ENCODE measurements at places on chromosomes 3 and 15. TPM values are rescaled to one million over a fixed set of nuclear protein-coding genes. Genes with fewer than 3 reads are reported as not detected.

Gene FGF7
- 369 TPM for total RNA-seq

- no peak for DNase-seq
Measured at GRCh38 chr15:73165844-73166243, 113.6 kb downstream of the NEO1 start.

GRCh38 chr3:79551997-79552396, 215.8 kb downstream of the ROBO1 start:
- no peak for DNase-seq

- no peak for DNase-seq
Measured at GRCh38 chr3:154684440-154684839, 254.4 kb upstream of the GPR149 start.

GRCh38 chr3:132596816-132597433, at the start of gene ACKR4:
Gene ACKR4, plus strand, starts transcription at chr3:132597270. Its CDS starts 3,128 bp downstream, at chr3:132600398.
- DNase-seq = no peak

Gene KLHL25
- total RNA-seq = 4.3 TPM

- DNase-seq = no peak
Measured at GRCh38 chr15:68525815-68526214, 53.0 kb upstream of the CORO2B start.

DNA sequence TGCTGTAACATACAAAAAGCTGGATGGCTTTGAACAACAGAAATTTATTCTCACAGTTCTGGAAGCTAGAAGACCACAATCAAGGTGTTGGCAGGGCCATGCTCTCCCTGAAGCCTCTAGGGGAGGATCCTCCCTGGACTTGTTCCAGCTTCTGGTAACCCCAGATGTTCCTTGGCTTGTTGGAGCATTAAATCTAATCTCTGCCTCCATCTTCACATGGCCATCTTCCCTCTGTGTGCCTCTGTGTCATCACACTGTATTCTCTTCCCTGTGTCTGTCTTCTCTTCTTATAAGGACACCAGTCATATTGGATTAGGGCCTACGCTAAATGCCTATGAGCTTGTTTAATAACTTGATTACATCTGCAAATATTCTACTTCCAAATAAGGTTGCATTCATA, 109.5 kb downstream of the STAG1 start:
- no peak for DNase-seq

- peak; percentile 35 for DNase-seq
Measured at GRCh38 chr3:195580744-195581443, 2.8 kb downstream of the APOD start.

Gene ABHD5
- 14.8 TPM for total RNA-seq

GRCh38 chr3:41575724-41576123, 376.4 kb downstream of the CTNNB1 start:
- DNase-seq = no peak

DNA sequence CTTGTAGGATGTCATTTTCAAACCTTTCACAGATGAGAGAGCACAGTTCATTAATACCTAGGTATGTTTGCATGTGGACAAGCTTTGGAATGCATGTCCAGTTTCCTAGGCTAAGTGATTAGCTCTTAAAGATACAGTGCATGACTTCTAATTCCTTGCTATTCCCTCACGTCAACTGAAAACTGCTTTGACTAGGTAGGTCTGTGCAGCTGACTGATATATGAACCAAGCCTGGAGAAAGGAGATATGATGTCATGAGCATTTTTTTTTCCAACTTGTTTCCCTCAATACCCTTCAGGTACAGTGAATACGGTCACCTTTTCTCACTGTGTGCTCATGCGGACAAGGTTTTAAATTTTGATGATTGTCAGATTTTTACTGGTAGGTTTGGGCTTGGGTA, 41.6 kb upstream of the TASOR start:
- DNase-seq = no peak

DNA sequence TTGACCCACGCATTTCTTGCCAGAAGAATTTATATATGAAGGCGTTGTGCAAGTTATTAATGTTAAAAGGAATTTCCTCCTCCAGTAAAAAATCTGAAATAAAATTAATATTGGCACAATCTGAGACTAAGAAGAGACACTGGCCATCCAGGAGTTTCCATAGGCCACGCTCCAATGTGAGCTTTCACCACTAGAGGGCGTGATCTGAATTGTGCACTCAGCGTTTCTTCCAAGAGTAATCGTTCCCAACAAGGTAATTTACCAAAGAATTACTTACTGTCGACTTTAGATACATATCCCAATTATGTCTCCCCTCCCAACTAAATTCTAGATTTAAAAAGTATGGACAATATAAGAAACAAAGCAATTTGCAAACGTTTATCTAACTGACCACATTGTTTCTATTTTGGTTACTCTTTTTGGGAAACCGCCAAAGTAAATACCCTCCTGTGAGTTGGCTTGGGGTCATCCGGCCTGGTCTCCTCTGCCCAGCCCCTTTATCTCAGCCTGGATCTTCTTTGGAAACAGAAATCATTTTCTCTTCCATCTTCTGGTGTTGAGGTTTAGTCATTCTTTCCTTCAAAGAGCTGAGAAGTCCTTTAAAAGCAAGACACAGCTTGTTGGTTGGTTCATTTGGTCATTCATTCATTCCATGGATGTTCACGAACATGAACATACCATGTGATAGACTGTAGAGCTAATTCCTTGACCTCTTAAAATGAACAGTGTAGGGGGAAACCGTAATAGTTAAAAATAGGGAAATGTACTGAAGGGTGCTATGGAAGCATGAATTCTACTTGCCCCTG, 26.2 kb downstream of the POLR2M start:
- DNase-seq = peak; percentile 51

GRCh38 chr3:106329521-106329920, 460.7 kb upstream of the CBLB start:
- DNase-seq = no peak

Gene KLHL40
- not detected for total RNA-seq

GRCh38 chr3:120839120-120839519, 68.9 kb upstream of the STXBP5L start:
- DNase-seq = no peak

Gene PRTG
- total RNA-seq = 6.9 TPM

Gene CHL1
- total RNA-seq = not detected

GRCh38 chr3:140904521-140904920, 37.1 kb upstream of the SLC25A36 start:
- no peak for DNase-seq

DNA sequence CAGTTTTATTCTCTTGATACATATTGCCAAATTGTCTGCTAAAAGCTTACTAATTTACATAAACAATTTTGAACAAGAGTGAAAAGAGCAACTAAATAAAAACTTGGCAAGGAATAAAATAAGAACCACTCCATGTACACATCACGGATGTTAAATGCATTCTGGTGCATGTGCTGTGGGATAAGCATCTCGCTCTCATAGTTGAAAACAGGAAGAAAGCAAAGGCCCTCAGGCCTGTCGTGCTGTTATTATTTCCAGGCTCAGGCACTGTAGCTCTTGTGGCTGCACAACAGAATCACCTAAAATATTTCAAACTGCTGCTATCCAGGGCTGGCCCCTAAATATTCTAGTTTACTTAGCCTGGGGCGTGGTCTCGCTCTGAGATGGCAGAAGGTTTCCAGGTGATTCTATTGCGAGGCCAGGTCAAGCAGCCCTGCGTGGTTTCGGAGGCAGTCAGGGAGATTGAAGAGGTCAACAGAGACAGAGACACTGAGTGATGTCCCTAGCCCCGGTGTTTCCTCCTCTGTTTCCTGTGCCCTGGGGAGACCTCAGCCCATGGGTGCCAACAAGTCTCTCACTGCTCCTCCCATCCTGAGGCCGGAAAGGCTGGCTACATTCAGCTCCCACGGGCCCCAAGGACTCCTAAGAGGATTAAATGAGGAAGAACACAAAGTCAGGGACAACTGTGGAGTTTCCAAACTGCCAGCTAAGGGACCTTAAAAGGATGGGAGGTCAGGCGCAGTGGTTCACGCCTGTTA, 18.2 kb upstream of the PDIA5 start:
- no peak for DNase-seq

Gene CGNL1
- total RNA-seq = 0.43 TPM

DNA sequence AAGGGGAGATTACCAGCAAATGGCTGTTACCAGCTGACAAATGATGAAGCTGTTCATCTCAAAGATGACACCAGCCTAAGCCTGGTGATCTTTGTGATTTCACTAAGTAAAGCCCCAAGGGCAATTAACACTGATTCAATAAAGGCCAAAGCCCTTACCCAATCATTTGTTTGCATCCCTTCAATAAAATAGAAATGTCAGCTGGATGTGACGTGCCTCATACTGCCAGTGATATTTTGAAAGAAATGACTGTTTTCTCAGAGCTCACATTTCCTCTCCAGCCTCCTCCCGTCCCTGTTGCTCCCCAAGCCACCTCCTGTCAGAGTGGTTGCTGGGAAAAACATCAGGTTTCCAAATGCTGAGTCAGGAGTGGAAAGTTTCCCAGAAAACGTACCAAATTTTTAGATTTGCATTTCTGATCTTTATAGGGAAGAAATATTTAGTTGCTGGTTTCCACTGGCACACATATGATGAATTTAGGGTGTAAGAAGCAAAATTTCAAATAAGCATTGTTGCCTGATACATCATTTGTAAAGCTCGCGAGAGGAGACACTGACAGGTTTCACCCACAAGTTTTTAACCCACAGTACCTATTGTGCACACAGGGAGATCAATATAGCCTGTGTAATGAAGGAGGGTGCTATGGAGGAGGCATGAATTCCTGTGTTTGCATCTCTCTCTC, 21.0 kb downstream of the C2CD4A start:
- DNase-seq = peak; percentile 53

Gene OCA2
- under 0.01 TPM for total RNA-seq

Gene SPATA12
- not detected for total RNA-seq

DNA sequence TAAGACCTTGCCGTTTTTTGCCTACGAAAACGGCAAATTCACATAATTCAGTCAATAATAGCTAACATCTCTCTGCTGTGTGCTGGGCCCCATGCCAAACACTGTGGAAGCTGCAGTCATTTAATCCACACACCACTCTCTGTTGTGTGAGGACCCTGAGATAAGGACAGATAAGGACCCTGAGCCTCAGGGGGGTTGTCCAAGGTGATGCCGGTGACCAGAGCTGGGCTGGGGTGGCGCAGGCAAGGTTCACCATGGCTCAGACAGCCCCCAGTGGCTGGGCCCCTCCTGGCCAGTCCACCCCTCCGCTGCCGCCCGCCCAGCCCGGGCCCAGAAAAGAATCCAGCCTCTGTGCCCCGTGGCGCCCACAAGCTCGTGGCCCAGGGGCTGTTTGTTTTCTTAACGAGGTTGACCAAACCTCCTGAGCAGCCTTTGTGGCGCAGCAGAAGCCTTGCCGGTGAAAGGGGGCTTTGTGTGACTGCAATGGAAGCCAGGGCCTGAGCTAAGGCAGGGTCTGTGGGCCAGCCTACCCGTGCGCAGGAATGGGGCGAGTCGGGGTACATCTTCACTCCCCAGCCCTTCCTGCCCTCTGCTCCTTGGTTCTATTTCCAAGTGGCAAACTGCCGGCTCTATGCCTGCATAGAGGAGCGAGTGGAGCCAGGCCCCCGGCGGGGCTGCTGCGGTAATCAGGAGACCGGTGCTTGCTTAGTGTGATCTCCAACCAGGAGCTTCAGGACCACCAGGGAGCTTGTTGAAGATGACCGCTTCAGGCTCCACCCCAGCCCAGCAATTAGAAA, 4.4 kb upstream of the SNX22 start:
- no peak for DNase-seq

GRCh38 chr15:29854413-29854812, 32.1 kb upstream of the TJP1 start:
- no peak for DNase-seq

Gene AP3B2
- total RNA-seq = 0.64 TPM

DNA sequence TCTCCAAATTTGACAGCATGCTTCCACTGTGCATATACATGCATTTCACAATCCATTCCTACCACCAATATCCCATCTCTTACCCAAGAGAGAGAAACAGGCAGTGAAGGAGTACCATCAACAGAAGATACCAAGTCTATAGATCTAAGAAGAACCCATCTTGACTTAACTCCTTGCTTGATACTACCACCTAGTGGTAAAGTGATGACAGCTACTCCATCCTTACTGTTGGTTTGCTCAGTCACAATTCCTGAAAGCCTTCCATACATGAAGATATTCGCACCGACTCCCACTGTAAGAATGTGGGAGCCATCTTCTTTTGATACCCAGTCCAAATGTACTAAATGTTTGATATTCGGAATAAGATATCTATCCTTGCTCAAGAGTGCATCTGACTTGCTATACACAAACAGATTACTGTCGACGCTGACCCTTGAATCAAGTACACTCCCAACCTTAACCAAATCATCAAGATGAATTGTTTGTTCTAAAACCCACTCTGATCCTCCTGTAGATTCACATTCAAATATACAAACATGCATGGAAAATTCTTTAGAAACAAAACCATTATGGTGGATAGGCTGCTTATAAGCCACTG, 123.1 kb downstream of the DMXL2 start:
- DNase-seq = peak; percentile 53

GRCh38 chr3:117304681-117305080, 595.1 kb downstream of the TUSC7 start:
- DNase-seq = no peak

DNA sequence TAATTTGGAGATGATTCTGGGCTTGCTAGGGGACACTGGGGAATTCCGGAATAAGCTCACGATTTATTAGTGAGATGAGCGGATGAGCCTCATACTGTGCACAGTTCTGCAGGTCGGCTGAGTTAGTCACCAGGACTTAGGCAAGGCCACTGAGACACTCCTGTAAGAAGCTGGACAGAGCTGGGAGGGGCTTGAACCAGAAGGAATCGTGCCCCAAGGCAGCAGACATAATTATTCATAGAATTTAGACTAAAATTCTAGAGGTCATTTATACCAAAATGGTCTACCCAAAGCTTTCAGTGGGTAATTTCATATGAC, 121.4 kb downstream of the VGLL4 start:
- no peak for DNase-seq

- DNase-seq = no peak
Measured at GRCh38 chr15:28459279-28459678, 73.5 kb downstream of the GOLGA8G start.

GRCh38 chr3:185207481-185207880, 46.4 kb downstream of the EHHADH start:
- DNase-seq = no peak

Gene GOLGA8O
- 0.43 TPM for total RNA-seq

- DNase-seq = no peak
Measured at GRCh38 chr15:75551091-75551490, 28.0 kb downstream of the PTPN9 start.

DNA sequence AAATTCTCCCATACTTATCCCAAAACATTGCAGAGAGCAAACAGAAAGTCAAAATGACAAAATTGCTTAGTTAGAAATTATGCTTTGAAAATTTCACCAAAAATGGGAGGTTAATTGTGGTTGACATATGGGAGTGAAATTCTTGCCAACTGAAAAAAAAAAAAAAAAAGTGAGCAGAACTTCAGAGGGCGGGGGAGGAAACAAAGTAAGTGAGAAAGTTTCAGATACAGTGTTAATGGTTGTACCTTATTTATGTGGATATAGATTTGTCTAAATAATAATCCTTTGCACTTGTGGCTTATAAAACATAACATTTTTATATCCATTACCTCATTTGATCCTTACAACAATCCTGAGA, 91.5 kb upstream of the RAP2B start:
- no peak for DNase-seq

Gene GRAMD2A
- under 0.01 TPM for total RNA-seq

DNA sequence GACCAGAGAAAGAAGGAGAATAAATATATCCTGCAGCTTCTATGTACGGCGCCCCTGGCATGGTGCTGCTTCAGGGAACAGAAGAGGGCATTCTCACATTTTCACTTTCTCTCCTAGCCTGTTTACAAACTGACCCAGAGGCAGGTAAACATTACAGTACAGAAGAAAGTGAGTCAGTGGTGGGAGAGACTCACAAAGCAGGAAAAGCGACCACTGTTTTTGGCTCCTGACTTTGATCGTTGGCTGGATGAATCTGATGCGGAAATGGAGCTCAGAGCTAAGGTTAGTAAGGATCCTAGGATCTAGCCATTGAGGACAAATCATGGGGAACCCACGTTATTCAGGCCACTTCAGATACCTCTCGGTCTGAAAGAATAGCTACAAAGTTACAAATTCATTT, 26.4 kb downstream of the HACD3 start:
- DNase-seq = no peak
